ENCODE measurements at places on chromosomes 7 and 10.

GRCh38 chr7:3033581-3033980 is 10.1 kb downstream of the CARD11 start:
- DNase-seq: no peak

GRCh38 chr7:47661051-47661714 is 79.3 kb upstream of the TNS3 start:
- peak; percentile 35 for DNase-seq

DNA sequence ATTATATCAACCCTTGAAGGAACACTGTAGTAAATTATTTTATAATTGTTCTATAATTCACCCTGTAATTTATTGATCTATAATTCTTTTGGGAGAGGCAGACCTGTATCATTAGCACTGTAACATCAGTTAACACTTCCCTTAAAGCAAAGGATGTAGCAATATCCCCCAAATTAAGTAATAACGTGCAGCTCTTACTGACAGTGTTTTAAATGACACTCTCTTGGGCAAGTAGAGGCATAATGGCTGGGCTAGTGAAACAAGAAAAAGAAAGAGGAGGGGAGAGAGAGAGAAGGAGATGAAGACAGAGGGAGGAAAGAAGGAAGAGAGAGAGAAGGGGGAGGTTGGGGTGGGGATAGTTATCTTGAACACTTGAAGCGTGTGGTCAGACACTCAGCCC is 161.0 kb upstream of the RNF32 start:
- no peak for DNase-seq

GRCh38 chr10:34941471-34942357 is 126.6 kb upstream of the PARD3 start:
- no peak for DNase-seq

GRCh38 chr7:151665368-151665767 is 145.7 kb upstream of the RHEB start:
- no peak for DNase-seq

DNA sequence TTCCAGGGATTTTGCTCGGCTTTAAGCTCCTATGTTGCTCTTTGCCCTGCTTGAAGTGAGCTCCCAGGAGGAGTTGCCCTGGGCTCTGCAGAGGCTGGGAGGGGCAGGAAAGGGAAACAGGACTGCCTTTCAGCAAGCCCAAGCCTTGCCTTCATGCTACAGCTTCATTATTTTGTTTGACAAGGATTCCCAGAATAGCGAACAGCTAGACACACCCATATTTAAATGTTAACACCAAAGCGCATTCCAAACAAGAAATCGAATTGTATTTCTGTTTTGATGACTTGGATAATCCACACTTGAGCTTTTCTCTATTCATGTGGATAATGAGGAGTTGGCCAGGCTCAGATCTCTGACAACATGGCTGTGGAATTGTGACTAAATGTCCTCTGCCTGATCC is 6.3 kb downstream of the KIAA1217 start:
- no peak for DNase-seq

DNA sequence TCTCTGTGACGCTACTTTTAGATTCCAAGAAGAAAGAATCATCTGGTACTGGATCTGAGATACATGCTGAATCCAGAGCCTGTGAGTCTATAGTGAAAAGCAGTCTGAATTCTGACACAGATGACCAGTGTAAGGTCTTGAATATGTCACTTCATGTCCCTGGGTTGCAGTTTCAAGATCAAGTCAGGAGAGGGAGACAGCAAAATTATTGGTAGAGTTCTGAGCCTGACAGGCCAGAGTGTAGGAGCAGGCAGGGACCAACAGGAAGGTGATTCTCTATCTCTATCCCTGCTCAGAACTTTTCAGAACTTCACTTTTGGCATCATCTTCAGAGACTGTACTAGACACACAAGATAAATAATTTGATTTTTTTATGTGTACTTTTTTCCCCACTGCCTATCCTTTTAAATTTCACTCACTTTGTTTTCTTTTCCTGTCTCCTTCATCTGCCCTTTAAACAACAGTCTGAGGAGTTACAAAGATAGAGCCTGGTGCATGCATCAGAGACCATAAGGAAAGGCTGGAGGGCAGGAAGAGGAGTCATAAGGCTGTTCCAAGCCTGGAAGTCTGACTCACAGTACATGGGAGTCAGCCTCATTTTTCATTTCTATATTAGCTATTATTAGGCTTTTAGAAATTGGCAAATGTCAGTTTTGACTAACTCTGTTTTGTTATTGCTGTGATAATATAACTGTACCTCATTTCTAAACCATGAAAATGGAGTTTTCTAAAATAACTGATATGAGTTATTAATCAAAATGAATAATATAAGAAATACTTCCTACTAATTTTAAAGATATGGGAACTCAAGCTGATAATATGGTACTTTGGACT is 120.2 kb upstream of the TMEM229A start:
- DNase-seq: no peak
